ENCODE measurements at places on chromosomes 1 and 21. TPM values are rescaled to one million over a fixed set of nuclear protein-coding genes. Genes with fewer than 3 reads are reported as not detected.

DNA sequence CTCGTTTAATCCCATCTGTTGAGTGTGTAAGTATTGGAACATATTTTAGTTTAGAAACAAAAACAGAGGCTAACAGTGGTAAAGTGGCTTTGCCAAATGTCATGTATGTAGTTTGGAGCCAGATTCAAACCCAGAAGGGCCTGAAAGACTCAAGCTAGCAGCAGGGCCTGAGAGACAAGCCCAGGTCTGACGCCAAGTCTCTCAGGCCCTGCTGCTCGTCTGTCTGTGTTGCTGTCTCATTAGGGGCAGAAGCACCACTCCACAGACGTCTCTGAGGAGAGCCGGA is 8.3 kb downstream of the CITED4 start:
- no peak for DNase-seq

DNA sequence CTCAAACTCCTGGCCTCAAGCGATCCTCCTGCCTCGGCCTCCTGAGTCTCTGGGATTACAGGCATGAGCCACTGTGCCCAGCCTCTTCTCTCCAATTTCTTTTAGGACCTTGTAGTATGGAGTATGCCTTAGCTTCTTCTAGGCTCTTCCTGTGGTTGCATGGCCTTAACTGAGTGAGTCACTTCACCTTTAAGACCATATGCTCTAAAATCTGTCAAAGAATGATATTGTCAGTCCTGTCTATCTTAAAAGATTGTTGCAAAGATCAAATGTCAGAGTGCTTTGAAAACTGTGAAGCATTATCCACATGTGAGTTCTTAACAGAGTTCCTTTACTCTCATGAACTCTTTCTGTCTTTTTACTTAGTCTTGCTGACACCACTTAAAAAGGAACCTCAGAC is 37.2 kb downstream of the ATP2B4 start:
- no peak for DNase-seq

The GPR153 gene
- total RNA-seq = 0.73 TPM

GRCh38 chr1:228794810-228795209 is 59.5 kb downstream of the RHOU start:
- peak; percentile 57 for DNase-seq

The FCMR gene
- total RNA-seq = 37.3 TPM

- DNase-seq = no peak
These were observed 94.9 kb upstream of the POU3F1 start for GRCh38 chr1:38141483-38141882.

The VSIG8 gene
- 0.18 TPM for total RNA-seq

The TSPEAR gene
- not detected for total RNA-seq

The CD58 gene
- total RNA-seq = 12.7 TPM

DNA sequence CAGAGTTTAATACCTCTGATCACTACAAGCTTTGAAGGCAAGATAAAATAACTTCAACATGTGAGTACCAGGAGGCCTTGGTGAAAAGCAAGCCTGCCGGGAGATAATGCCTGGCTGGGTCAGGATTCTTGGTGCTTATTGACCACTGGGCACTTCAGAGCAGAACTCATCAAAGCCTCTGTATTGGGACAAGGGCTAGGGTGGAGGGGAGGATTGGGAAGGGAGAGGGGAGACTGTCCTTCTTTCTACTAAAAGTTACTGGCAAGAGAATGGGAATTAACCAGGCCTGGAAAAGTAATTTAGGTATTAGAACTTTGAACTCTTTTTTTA is 35.2 kb downstream of the NEK2 start:
- DNase-seq = no peak

The CDK18 gene
- 5.9 TPM for total RNA-seq

DNA sequence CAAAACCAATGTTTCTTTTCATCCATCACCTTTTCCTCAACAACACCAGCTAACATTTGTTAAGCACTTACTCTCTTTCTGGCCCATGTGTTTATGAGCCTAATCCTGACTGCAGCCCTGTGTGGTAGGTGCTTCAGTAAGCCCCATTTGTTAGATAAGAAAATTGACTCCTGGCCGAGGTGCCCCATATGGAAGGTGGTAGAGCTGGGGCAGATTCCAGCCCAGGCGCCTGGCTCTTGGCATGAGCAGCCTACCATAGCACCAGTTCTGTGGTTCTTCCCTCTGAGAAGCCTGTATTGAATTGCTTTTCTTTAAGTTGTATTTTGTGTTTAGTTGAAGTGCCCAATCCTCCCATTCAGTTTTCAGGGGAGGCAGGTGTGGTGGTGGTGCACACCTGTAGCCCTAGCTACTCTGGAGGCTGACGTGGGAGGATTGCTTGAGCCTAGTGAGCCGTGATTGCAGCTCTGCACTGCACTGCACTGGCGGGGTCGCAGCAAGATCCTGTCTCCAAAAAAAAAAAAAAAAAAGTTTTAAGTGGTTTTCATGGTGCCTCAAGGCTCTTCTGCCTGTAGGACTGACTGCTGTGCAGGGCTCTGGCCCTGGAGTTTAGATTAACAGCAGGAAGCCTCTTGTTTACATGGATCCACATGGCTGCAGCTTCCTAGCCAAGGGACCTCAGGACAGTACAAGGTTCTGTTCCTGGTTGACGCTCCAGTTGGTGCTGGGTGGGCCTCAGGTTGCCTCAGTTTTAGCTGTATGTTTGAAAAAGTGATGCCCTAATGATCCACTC is 125.9 kb downstream of the MRPS6 start:
- no peak for DNase-seq

The ENSA gene
- 133 TPM for total RNA-seq

DNA sequence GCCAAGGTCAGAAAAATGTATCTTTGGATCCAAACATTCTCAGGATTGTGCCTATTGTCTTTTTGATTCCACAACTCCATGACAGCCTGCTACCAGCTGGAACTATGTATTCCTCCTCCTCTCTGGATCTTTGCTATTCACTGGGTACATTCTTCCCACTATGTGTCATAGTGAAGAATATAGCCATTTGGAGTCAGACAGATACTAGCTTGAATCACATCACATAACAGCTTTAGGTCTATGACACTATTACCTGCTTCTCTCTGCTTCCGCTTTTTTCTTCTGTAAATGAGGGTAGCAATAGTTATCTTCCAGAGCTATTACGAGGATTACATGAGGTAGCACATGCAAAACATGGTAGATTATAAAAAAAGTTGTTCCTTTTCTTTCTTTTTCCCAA is 5.4 kb upstream of the EXO1 start:
- DNase-seq = no peak

The VTCN1 gene
- total RNA-seq = not detected
